ENCODE measurements at places on chromosomes 1 and 21. TPM values are rescaled to one million over a fixed set of nuclear protein-coding genes. Genes with fewer than 3 reads are reported as not detected.
A peak's percentile ranks its signal among the peaks of the same experiment; 100 is the strongest.

Gene STMN1
- total RNA-seq = 368 TPM

Gene DNALI1
- total RNA-seq = 0.64 TPM

Gene C8B
- total RNA-seq = 0.10 TPM

Gene SWT1
- 3.3 TPM for total RNA-seq

GRCh38 chr1:27596261-27596660 is 7.7 kb downstream of the AHDC1 start:
- DNase-seq = no peak

- peak; percentile 67 for DNase-seq
Observed at GRCh38 chr1:209651138-209651587, 1.1 kb downstream of the LAMB3 start.

DNA sequence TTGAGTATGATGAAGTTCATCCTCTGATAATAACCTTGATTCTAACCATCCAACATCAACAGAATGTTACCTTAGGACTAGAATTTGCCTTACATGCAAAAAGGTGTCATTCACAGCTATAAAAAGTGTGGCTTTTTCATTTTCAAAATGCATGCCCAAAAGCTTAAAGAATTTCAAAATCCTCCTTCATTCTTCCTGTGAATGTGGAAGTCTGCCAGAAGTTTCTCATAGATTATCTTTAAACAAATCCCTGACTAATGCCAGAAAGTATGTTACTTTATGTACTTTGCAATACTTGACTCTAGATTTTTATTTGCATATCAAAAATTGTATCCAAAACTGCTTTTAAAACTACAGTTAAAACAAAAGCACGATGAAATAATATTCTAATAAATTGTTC is 270.6 kb upstream of the ZRANB2 start:
- no peak for DNase-seq

- no peak for DNase-seq
Observed at GRCh38 chr1:202708456-202709275, 1.6 kb downstream of the SYT2 start.

DNA sequence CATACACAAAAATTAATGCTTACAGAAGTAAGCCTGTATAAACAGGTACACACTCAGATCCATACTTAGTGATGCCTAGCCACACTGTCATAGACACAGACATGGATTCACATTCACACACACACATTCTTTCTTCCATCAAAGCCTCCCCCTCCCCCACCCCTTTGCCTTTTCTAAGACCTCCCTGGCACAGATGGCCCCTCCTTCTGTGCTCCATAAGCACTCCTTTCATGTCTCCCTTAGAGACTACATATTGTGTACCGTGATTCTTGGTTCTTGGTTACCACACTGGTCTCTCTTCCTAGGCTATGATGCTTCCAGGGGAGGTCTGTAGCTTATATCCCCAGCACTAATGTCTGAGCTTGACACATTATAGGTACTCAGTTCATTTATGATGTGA is 2.0 kb upstream of the NHLH2 start:
- DNase-seq = no peak

DNA sequence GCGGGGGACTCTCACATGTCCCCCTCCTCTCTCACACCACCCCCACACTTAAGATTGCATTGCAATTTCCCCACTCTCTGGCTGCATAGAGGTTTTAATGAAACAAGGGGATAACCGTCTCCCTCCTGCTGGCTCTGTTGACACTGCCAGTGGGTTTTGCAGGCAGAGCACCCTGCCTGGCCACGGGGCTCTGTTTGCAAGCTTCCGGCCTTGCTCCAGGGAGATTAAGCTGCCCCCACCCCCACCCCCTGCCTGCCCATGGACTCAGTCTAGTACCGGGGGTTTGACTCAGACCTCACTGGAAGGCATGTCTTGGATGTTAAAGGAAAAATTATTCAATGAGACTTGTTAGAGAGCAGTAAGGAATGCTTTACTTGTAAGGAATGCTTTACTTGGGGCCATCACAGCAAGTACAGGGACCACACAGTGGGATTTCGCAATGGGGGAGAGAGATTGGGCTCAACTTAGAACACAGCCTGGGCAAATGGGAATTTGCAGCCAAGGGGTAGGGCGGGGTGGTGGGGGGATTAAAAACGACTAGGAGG is 101.0 kb downstream of the AJAP1 start:
- DNase-seq = no peak

DNA sequence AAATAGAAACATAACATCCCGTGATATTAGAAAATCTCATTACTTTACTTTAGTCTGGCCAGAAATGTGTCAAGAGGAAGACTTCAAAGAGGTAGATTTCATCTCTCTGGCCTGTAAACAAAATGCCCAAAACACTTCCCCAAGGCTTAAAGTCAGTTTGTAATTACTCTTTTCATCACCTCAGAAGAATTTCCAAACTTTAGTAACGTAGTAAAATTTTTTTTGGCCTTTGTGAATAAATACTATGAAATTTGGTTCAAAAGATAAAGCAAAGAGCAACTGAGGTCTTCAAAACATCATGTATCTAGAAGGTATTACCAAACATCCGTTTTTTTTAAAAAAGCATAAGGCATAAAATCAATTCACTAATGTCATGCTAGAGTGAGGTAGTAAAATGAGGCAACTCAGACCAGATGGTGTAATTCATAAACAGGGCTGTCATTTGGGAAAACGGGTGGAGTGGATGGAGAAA is 51.4 kb downstream of the LEPR start:
- DNase-seq = no peak
